ENCODE measurements at places on chromosomes 12 and 14.

GRCh38 chr14:36212577-36212976 is 36.1 kb upstream of the PTCSC3 start:
- DNase-seq, result no peak

DNA sequence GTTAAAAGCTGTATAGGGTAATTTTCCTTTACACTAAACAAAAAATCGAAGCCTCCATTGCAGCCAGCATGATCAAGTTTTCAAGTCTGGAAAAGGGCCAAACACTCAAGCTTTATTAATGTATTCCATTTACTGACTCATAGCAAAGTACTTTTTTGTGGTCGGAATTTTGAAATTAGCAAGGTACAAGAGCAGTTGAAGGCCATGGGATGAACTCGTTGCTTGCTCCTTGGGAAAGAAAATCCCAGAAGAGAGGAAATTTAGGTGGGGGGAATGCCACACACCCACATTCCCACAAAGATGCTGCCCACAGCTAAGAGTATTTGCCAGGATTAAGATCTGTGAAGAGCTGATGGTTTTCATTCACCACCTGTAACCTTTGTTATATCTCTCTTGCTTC is 333.7 kb downstream of the EGLN3 start:
- no peak for DNase-seq

DNA sequence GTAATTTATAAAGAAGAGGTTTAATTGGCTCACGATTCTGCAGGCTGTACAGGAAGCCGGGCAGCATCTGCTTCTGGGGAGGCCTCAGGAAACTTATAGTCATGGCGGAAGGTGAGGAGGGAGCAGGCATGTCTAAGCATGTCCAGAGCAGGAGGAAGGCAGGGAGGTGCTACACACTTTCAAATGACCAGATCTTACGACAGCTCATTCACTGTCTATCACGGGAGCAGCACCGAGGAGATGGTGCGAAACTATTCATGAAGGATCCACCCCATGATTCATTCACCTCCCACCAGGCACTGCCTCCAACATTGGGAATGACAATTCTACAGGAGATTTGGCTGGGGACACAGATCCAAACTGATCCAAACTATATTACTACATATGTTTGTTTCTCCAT is 10.0 kb downstream of the SFSWAP start:
- DNase-seq, result no peak

DNA sequence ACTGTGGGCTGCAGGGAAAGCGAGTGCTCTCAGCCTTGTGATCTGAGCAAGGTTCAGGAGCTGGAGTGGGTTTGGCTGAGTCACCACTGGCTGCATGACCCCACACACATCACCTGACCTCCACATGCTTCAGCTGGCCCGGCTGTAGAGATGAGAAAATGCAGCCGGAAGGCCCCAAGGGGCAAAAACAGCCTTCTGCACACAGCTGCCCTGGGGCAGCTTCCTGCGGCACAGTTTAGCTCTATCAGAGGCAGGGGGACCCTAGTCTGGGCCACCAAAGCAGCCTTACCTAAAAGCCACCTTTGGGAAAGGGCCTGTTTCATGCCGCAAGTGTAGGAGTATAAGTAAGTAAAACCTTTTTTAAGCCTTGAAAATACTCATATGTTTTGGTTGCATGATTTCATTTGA is 123.3 kb downstream of the SSPN start:
- DNase-seq, result peak; percentile 83

- DNase-seq, result no peak
Measured at GRCh38 chr12:2675776-2676175, 119.0 kb upstream of the FKBP4 start.

DNA sequence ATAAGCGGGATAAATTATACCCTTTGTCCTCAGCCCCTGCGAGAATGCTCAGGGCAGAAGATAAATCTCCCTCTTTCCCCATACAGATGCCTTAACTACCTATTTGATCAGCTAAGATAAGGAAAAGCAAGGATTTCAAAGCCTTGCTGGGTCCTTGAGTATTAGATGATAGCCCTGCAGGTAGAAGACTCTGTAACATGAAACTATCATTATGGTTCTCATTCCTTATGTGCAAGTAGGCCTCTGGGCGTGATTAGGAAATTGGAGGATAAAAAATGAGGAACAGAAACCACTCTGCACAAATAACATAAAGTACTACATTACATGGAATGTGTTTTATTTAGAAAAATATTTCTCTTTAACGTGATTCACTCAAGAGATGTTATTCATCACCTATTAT is 14.5 kb upstream of the WDR89 start:
- DNase-seq, result no peak

DNA sequence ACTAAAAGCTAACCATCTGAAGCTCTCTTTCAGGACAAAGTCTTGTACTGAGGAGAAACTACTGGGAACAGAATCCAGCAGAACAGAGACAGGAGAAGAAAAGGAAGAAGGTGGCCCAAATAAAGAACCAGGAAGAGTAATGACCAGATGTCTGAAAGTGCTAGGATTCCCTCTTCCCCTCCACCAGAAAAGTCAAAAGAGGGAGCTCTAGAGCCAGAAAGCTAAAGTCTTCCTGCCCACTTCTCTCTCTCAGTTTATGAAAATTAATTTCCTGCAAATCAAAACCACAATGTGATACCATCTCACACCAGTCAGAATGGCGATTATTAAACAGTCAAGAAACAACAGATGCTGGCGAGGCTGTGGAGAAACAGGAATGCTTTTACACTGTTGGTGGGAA is 47.2 kb downstream of the SPPL3 start:
- no peak for DNase-seq
